Stomach (tissue), 19 donors: ENCODE measurements at places on chromosomes 7 and 10.
A peak's percentile ranks its signal among the peaks of the same experiment; 100 is the strongest.

DNA sequence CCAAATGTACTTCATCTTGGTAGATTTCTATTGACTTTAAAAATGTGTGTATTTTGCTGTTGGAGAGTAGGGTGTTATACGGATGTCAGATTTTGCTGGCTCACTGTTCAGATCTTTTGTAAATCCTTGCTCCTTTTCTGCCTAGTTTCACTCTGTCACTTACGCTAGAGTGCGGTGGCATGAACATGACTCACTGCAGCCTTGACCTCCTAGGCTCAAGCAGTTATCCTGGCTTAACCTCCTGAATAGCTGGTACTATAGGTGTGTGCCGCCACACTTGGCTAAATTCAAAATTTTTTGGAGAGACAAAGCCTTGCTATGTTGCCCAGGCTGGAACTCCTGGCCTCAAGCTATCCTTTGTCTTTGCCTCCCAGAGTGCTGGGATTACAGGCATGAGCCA, 29.4 kb downstream of the BMS1 start:
- no peak for DNase-seq

GRCh38 chr10:36202881-36203280, 560.8 kb upstream of the FZD8 start:
- DNase-seq = no peak

DNA sequence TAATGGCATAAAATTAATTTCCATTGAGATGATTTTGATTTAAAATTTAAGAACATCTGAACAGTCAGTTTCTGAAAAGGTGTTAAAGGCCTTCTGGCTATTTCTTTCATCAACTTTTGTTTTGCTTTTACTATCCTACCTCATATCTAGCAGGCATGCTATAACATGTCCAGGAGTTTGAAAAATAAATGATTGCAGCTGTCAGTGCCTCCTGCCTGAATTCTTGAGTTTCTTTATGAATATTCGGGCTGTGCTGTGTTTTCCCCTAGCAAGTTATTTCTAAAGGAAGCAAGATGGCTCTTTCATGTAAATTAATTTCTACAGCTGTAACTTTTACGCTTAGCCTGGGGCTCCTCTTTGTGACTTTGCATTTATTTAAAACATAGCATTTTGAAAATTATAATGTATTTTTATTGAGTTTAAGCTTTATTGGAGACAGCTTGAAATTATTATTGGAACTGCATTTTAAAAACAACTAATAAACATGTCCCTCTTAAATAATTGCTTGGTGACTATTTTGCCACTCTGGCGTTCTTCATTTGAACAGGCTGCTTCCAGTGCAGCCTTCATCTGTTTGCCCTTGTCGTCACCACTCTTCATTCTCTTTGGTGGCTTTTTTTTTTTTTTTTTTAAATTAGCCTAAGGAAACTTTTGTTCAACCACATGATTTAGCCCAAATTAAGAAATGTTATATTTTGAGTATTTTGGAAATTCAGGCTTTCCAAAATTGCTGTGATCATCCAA, 1083.4 kb upstream of the LRRN3 start:
- no peak for DNase-seq

DNA sequence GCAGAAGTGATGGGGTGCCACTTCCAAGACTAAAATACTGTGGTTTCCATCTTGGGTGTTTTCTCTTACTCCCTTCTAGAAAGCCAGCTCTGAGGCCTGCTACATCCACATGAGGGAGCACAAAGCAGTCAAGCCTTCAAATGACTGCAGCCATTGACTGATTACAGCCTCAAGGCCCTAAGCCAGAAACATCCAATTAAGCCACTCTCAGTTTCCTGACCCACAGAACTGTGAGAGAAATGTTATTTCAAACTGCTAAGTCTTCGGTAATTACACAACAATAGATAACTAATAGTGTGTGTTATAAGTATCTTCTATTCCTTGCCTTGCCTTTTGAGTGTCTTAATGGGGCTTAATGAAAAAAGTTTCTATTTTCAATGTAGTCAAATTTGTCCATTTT, 24.8 kb downstream of the BRAF start:
- DNase-seq = no peak

DNA sequence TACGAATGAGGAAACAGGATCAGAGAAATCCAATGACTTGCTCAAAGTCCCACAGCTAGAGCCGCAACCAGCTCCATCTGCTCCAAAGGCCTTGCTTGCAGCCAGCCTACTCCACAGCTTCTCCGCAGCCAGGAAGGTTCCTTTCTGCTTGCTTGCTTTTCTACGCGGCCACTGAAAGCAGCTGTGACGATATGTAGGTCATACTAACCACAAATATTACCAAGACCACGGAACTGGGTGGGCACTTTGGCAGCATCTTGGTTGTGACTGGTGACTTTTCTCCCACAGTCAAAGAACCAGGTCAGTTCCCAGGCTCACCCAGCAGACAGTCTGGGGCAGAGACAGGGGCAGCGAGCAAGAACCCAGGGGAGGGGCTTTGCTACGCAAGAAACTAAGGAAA, 86.4 kb downstream of the FAM53B start:
- peak; percentile 59 for DNase-seq

GRCh38 chr7:148911626-148912025, 27.5 kb upstream of the EZH2 start:
- DNase-seq = no peak

GRCh38 chr7:99042957-99043356, 101.0 kb downstream of the SMURF1 start:
- no peak for DNase-seq

DNA sequence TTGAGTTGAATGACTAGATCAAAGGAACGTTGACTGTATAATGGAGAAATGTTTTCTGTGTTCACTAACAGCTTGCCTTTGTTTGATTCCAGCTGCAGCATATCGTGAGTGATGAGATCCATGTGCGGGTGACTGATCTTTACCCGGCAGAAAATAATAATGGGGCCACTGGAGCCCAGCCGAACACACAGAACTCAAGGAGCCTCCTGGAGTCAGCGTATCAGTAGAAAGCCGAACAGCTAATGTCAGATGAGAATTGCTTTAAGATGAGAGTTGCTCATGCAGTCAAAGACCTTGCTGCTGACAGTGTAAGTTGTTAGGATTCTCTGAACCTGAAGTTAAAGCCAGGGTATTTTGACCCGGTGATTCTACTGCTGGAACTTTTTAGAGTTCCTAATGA, 34.3 kb upstream of the MTPAP start:
- DNase-seq = no peak

DNA sequence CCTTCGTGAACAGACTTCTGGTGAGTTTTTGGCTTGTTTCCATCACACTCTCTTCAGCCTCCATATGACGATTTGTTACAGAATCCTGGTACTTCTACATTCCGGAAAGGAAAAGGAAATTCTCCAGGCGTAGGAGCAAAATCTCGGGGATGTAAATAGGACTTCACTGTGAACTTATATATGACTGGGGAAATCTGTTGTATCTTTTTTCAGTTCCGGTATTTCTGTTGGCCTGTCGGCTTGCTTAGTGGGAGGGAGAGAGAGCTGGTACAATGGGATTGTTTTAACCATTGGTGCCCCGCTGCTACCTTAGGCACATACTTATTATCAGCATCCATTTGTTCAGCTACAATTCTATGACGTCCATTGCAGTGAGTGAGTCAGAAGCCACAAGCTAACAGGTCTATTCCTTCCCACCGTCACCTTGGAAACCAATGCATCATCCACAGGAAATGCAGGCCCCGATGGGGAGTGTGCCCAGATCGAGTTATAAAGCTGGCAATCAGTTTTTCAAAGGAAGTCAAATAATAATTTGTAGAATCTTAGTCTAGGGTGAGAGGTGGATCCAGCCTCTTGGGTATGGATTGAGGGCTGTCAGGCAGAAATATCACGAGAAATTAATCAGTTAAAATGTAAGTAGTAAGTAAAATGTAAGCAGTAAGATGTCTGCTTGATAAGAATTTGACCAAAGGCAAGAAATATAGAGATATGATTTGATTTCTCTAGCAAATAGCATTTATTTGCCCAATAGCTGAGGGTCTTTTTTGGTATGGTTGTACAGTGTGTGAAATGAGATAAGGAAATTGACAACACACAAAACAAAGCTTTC, 92.0 kb upstream of the MKLN1 start:
- DNase-seq = peak; percentile 73

DNA sequence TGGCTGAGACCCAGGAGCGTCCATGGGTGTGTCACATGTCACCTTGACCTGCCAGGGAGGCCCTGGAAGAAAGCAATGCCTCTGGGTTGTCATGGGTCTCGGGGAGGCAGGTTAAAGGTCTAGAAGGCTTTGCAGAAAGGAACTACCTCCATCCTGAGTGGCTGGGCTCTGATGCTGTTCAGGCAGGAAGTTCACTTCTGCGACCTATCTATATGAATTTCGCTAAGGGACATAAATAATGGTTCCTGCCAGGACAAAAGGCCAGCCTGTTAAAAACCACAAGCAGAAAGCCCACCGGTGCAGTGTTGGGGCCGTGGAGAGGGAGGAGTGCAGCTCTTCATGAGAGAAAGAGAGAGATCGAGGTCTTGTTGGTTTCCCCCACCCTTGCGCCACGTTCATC, 182.9 kb downstream of the PTPN20 start:
- DNase-seq = no peak

- no peak for DNase-seq
Measured at GRCh38 chr7:26500749-26501352, 209.2 kb downstream of the SNX10 start.

- DNase-seq = no peak
Measured at GRCh38 chr7:135685306-135686084, 23.2 kb downstream of the STMP1 start.

DNA sequence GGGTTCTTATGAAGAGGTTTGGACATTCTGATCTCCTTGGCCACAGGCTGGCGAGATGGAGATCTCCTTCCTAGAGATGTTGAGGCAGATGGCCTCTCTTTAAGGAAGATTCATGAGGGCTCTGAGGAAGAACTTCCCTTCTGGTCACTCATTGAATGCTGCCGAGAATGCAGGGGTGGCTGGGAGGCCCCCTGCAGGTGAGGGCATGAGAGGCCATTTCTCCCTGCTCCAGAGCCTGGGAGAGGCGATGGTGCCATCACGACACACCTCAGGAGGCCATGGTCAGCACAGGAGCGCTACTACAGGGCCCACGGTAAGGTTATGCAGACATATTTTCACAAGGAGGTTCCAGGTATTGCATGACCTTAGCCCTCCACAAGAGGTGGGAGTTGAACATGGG, 40.2 kb downstream of the CXCL12 start:
- no peak for DNase-seq

DNA sequence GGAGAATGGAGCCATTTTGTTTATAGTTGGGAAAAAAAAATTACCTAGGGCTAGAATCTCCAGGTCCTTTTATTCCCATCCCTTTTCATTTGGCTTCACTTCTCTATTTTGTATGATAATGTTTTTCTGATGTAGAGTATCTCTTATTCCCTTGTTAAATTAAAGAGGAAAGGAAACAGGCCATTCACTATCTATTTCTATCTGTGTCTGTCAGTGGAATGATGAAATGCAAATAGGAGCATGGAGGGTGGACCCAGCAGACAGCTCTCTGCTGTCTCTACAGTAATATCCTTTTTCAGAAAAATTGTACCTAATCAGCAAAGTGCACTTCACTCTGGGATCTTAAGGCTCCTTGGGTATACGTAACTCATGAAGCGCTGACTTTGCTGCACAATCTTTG, 136.0 kb downstream of the SRI start:
- DNase-seq = no peak

GRCh38 chr7:1692515-1693418, 22.7 kb downstream of the ELFN1 start:
- DNase-seq = no peak

GRCh38 chr7:46169384-46169755, 248.3 kb upstream of the IGFBP3 start:
- no peak for DNase-seq

- peak; percentile 45 for DNase-seq
Measured at GRCh38 chr7:69067397-69067796, 530.9 kb upstream of the AUTS2 start.

DNA sequence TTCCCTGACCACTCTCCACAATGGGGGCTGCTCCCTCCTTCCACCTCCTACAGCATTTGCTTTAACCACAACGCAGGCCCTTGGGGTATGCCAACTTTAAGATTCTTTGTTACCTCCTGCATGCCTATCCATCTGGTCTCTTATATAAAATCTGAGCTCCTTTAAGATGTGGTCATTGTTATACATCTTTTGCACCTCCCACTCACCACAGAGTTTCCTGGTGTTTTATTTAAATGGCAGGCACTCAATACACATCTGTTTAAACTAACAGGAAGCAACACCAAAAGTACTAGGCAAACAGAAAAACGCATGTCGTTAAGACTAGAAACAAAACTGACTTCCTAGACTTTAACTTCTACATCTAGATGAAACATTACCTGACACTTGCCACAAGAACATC, 36.3 kb downstream of the SLC25A13 start:
- no peak for DNase-seq

DNA sequence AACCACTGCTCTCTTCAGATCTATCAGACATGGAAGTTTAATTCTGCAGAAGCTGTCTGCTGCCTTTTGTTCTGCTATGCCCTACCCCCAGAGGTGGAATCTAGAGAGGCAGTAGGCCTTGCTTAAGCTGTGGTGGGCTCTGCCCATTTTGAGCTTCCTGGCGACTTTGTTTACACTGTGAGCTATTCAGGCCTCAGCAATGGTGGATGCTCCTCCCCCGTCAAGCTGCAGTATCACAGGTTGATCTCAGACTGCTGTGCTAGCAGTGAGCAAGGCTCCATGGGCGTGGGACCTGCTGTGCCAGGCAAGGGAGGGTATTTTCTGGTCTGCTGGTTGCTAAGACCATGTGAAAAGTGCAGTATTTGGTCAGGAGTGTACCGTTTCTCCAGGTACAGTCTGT, 45.1 kb upstream of the CDK14 start:
- peak; percentile 27 for DNase-seq

- no peak for DNase-seq
Measured at GRCh38 chr7:56229631-56230030, 113.4 kb upstream of the NUPR2 start.

DNA sequence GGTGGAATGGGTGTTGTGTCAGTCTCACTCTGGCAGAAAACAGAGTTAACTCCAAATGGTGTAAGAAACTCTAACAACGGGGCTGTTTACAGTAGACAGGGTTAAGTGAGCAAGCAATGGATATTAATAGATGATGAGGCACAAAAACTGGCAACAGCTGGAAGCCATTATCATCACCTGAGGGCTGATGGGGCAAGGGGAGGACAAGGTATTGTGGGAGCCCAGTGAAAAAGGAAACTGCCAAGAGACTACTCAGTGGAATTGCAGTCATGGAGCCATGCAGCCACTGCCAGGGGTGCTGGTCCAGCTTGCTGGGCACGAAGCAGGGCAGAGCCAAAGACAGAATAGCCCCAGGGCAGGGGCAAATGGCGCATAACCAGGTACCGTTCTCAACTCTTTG, 260.7 kb downstream of the BICC1 start:
- no peak for DNase-seq
